Gastrocnemius medialis (tissue), 4 donors: ENCODE measurements at places on chromosomes 6 and 20. TPM values are rescaled to one million over a fixed set of nuclear protein-coding genes. Genes with fewer than 3 reads are reported as not detected.

ABT1 gene
- total RNA-seq: 9.6 TPM

FNDC11 gene
- not detected for total RNA-seq

DNA sequence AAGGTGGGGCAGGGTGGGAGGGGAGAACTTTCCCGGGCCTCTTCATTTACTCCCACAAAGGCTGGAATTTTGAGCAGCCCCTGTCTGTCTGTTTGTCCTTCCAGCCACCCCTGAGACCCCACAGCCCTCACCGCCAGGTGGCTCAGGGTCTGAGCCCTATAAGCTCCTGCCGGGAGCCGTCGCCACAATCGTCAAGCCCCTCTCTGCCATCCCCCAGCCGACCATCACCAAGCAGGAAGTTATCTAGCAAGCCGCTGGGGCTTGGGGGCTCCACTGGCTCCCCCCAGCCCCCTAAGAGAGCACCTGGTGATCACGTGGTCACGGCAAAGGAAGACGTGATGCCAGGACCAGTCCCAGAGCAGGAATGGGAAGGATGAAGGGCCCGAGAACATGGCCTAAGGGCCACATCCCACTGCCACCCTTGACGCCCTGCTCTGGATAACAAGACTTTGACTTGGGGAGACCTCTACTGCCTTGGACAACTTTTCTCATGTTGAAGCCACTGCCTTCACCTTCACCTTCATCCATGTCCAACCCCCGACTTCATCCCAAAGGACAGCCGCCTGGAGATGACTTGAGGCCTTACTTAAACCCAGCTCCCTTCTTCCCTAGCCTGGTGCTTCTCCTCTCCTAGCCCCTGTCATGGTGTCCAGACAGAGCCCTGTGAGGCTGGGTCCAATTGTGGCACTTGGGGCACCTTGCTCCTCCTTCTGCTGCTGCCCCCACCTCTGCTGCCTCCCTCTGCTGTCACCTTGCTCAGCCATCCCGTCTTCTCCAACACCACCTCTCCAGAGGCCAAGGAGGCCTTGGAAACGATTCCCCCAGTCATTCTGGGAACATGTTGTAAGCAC lies 46.0 kb upstream of the TTPAL start:
- no peak for DNase-seq

HDGFL1 gene
- total RNA-seq: not detected

- no peak for DNase-seq
Observed at GRCh38 chr6:135062735-135063134, 8.1 kb upstream of the HBS1L start.

DNA sequence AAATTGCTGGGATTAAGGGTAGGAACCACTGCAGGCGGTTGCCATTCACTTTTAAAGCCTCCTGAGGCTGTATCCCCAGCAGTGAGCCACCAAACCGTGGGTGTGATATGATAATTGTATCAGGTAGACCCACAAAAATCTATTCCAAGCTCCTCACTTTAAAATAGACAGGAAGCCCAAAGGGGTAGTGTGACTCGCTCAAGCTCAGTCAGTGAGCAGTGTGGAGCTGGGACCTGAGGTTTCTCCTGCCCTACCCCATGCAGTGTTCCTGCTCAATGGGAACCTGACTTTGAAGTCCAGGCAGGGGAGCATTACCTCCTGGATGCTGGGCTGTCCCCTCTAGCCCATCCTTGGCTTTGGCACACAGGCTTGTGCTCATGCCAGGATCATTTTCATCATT lies 14.9 kb upstream of the MAPRE1 start:
- DNase-seq: no peak

- DNase-seq: no peak
Observed at GRCh38 chr6:146861029-146861563, 262.3 kb downstream of the ADGB start.

DNA sequence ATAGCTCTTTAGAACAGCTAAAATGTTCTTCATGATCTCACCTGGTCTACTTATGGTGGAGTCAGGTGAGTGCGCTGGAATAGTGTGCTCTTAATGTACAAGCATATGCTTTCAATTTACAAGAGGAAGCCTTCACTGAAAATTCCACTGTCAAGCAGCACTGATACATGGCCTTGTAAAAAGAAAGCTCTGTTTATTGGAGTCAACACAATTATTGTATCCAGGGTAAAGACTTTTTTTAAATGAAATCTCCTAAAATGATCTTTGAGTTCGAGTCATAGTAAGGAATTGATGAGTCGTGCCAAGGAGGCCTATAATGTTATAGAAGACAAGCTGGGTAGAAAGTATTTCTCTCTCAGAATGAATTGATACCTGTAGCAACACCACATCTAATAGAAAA lies 41.6 kb upstream of the CARMIL1 start:
- no peak for DNase-seq

DNA sequence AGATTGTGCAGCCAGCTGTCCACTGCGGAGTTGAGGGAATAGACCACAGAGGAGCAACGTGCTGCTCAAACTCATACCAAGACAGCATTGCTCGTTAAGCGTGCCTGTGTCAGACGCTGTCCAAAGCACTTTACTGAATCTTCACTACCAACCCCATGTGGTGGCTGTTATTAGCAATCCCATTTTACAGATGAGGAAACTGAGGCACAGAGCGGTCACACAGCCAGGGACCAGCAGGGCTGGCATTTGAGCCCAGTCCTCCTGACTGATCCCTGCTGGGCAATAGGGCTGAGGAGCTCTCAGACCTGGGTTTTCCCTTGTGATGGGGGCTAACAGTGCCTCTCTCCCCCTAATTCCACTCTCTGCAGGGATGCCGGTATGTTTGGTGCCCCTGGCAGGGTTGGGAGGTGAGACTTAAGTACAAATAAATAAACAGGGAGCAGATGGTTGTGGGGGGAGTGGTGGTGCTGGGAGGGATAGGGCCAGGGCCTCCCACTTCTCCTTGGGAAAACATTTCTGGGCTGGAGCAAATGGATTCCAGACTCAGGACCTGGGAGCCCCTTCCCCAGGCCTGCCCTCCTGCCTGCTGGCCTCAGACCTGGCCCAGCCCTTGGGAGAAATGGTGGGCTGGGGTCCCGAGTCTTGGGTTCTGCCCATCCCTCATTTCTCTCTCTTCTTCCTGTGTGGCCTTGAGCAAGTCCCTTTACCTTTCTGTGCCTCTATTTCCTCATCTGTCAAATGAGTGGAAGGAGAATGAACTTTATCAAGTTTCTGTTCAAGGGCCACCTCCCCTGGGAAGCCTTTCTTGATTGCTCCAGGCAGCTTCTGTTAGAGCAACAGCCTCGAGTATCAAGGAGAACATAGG lies 17.7 kb downstream of the SRXN1 start:
- no peak for DNase-seq

GRCh38 chr20:40282541-40282940 lies 406.5 kb downstream of the MAFB start:
- no peak for DNase-seq

RSPO3 gene
- total RNA-seq: 7.5 TPM

GRCh38 chr6:107800564-107801164 lies 23.4 kb downstream of the SCML4 start:
- no peak for DNase-seq

- DNase-seq: no peak
Observed at GRCh38 chr6:139982652-139983295, 608.3 kb upstream of the CITED2 start.

DYNLT2 gene
- total RNA-seq: 0.62 TPM

NOX3 gene
- not detected for total RNA-seq

- DNase-seq: no peak
Observed at GRCh38 chr6:169427856-169428255, 174.2 kb upstream of the THBS2 start.

GRCh38 chr6:170088582-170088955 lies 202.3 kb downstream of the DLL1 start:
- DNase-seq: no peak

ENPP1 gene
- 3.1 TPM for total RNA-seq

LHFPL5 gene
- total RNA-seq: not detected

GRCh38 chr20:37310951-37311350 lies 21.5 kb downstream of the MANBAL start:
- DNase-seq: no peak

GJA10 gene
- not detected for total RNA-seq

SLC17A9 gene
- total RNA-seq: 2.4 TPM

DNA sequence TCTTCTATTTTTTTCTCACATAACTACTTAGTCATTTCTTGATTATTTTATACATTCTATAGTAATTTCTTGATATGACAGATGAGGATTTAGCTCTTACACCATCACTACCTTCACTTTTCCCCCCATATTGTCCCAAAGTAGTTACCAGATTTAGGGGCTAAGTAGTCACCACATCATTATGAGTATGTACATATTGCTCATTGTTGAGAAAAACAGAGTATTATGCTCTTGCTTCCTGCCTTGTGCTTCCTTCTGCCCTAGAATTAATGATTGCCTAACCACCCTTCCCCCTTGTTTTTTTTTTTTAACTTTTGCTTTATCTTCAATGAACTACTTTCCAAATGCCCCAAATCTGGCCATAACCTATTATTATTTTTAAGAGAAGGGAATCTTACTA lies 6.8 kb upstream of the HLA-B start:
- DNase-seq: no peak

DNA sequence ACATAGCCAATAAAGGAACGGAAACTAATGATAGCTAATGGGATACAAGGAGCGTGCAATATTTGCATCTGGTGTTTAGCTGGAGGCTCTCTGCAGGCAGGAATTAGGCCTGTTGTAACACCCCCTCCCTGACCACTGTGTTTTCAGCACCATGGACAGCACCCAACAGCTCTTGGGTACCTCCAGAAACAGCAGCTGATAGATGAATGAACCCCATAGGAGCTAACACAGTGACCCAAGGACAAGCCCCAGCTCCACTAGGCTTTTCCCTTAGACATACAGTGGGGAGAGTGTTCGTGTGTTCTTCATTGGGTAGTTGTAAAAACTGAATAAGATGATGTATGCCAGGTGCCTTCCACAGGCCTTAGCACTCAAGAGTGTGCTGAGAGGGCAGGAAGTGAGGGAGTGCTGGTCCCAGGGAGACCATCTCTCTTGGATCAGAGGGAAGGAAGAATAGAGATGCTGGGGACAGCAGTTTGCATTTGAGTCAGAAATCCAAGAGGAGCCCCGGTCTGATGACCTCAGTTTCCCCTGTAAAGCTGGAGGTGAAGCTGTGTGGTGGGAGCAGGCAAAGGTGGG lies 161.3 kb downstream of the PHACTR3 start:
- DNase-seq: no peak

GRCh38 chr6:6843057-6843627 lies 254.6 kb downstream of the LY86 start:
- no peak for DNase-seq

PAK5 gene
- not detected for total RNA-seq

CRISP3 gene
- not detected for total RNA-seq

GRCh38 chr6:34028691-34029360 lies 117.1 kb downstream of the GRM4 start:
- no peak for DNase-seq

- no peak for DNase-seq
Observed at GRCh38 chr6:14306151-14306906, 188.8 kb downstream of the CD83 start.

CST4 gene
- not detected for total RNA-seq

FAM217A gene
- total RNA-seq: not detected

- DNase-seq: no peak
Observed at GRCh38 chr6:41097467-41098090, 24.8 kb downstream of the NFYA start.

PACRG gene
- 0.61 TPM for total RNA-seq

DNA sequence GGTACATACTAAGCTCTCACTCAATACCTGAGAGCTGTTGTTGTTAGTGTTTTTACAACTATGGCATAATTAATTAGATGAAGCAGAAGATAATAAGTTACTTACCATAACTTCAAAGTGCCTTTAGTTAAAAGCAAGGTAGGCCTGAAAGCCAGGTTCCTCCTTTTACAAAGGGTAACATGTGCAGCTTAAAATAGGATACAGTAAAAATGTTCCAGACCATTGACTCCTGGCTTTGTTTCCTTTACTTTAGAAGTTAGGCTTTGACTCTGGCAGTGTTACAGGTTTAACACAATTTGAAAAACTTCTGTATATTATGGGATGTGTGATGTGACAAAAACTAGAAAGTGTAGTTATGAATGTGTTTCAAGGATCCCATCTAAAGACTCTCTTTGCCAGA lies 522.5 kb downstream of the EPM2A start:
- DNase-seq: no peak

SAMD5 gene
- 0.07 TPM for total RNA-seq

ZNF343 gene
- total RNA-seq: 12.3 TPM

PFDN6 gene
- 81.5 TPM for total RNA-seq

DNA sequence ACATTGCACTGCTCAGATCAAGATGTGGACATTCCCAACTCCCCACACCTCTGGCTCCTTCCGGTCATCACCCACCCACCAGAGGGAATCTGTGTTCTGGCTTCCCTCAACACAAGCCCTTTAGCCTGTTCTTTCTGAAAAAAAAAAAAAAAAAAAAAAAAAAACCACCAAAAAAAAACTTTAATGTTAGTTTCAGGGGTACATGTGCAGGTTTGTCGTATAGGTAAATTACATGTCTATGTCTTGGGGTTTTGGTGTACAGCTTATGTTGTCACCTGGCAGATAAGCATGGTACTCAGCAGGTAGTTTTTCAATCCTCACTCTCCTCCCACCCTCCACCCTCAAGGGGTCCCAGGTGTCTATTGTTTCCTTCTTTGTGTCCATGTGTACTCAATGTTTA lies 135.8 kb upstream of the FOXA2 start:
- DNase-seq: no peak

GRCh38 chr20:56762829-56763228 lies 133.7 kb downstream of the TFAP2C start:
- DNase-seq: no peak

MARCKS gene
- 5.8 TPM for total RNA-seq

DNA sequence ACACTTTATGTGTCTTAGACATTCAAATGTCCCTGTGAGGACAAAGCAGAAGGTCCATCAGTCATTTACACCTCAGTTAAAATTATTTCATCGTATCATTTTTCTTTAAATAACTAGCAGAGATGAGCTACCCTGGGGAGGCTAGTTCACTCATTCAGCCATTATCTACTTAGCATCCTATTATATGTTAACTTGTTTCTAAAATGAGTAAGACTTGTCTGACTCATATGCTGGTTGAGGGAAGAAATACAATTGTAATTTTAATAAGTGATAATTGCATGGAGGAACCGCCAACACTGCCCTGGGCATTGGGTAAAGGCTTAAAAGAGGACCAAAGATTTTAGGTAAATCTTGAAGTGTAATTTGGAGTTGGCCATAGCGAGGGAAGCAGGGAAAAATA lies 12.4 kb upstream of the PTPRK start:
- DNase-seq: no peak

DNA sequence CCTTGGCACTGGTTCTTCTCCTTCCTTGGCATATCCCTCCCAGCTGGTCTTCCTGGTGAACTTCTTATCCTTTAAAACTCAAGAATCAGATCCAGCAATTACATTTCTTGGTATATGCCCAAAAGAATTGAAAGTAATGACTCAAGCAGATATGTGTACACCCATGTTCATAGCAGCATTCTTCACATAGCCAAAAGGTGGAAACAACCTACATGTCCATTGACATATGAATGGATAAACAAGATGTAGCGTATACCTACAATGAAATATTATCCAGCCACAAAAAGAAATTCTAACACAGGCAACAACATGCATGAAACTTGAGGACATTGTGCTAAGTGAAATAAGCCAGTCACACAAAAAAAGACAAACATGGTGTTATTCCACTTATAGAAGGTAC lies 103.7 kb upstream of the NT5E start:
- DNase-seq: no peak

KCNQ2 gene
- total RNA-seq: not detected

HLA-G gene
- total RNA-seq: not detected
